ENCODE measurements at places on chromosomes 16 and 17. TPM values are rescaled to one million over a fixed set of nuclear protein-coding genes. Genes with fewer than 3 reads are reported as not detected.

Gene OR3A3
- total RNA-seq: not detected

Gene KRT12
- total RNA-seq: not detected

Gene RNF112
- total RNA-seq: 2.5 TPM

Gene ASPHD1
- total RNA-seq: 1.0 TPM

Gene SBK1
- total RNA-seq: 0.42 TPM

Gene CD300LF
- 0.44 TPM for total RNA-seq

Gene OTOP2
- total RNA-seq: not detected

Gene OXLD1
- total RNA-seq: 20.9 TPM

Gene CD300LG
- total RNA-seq: 14.5 TPM

Gene KRT34
- total RNA-seq: not detected

Gene MED31
- total RNA-seq: 15.6 TPM

Gene JPH3
- total RNA-seq: 0.05 TPM

Gene TNFSF13
- total RNA-seq: 25.5 TPM

Gene TMEM98
- 29.8 TPM for total RNA-seq
